Anterior cingulate cortex (tissue), 58 donors: ENCODE measurements at places on chromosomes 5 and 9.
A peak's percentile ranks its signal among the peaks of the same experiment; 100 is the strongest.

DNA sequence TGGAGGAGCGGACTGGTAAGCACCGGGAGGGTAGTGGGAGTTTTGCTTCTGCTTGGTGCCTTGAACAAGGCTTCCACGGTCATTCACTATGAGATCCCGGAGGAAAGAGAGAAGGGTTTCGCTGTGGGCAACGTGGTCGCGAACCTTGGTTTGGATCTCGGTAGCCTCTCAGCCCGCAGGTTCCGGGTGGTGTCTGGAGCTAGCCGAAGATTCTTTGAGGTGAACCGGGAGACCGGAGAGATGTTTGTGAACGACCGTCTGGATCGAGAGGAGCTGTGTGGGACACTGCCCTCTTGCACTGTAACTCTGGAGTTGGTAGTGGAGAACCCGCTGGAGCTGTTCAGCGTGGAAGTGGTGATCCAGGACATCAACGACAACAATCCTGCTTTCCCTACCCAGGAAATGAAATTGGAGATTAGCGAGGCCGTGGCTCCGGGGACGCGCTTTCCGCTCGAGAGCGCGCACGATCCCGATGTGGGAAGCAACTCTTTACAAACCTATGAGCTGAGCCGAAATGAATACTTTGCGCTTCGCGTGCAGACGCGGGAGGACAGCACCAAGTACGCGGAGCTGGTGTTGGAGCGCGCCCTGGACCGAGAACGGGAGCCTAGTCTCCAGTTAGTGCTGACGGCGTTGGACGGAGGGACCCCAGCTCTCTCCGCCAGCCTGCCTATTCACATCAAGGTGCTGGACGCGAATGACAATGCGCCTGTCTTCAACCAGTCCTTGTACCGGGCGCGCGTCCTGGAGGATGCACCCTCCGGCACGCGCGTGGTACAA is 556 bp downstream of the PCDHGC3 start:
- peak; percentile 59 for DNase-seq

- DNase-seq = no peak
These were observed 145.1 kb upstream of the TRPC7 start for GRCh38 chr5:136510481-136510880.

DNA sequence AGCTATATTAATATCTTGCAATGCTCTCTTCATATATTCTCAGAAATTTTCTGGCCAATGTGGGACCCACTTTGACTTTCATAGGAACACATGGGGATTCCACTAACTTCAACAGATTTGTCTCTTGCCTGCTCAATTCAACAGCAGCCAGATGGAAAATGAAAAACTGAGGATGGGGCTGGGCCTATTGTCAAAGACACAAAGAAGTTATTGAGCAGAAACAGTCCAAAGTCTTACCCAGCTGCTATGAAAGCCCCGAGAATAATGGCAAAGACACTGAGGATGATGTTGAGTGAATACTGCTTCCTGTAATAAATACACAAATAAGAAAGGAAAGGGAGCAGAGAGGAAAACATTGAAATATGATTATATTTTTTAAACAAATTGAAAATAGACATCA is 32.6 kb downstream of the SLC35D2 start:
- peak; percentile 71 for DNase-seq

GRCh38 chr9:93598647-93599241 is 22.4 kb downstream of the PHF2 start:
- DNase-seq = no peak

DNA sequence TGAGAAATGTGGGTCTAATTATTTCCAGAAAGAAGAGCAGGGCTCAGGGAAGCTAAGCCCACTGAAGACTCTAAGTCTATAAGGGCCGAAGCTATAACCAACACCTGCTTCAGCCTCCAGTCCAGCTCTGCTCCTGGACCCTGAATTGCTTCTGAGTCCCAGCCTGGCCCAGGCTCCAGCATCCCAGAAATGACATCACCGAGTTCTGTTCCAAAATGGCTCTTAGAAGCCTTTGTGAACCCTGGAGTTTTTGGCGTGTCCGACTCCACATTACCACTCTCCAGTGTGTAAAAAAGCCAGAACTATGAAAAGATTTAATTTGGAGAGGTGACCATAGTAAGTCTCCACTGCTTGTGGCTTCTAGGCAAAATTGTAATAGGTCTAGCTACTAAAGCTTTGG is 289.9 kb downstream of the SLIT3 start:
- DNase-seq = no peak

DNA sequence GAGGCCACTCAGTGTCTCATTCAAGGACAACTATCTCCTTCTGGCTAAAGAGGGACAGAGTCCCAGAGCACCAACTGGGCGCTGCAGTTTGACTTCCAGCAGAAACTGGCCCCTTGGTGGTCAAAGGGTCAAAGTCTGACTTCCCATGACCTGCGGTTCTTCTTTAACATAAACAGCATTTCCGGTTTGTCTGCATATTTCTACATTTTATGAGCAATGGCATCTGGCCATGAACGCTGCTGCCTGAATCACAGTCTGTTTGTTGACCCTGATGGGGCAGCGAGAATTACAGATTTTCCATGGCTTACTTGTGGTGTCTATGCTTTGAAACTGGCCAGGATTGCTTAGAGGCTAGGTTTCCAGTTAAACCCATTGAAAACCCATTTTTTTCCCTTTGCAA is 1.3 kb downstream of the TNFSF15 start:
- no peak for DNase-seq

DNA sequence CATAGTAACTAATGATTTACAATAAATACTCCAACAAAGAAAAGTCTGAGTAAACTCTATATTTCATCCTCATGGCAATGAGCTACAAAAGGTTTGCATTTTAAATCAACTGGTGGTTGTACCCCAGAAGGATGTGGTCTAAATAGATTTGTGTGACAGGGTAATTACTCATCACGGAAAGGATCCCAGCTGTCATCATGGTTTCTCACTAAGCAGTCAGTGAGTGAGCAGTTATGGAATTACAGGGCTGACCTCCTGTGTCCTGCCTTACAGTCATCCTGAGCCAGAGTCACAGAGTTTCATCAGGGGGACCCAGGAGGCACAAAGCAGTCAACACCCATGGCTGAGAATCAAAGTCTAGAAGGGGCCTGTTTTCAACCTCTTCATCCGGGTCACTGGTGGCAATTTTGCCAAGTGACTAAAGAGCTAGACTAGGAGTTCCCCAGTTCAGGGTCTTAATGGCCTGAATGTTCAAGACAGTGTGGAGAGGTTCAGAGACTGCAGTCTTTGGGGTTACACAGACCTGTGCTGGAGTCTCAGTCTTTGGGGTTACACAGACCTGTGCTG is 210.7 kb upstream of the SLC24A2 start:
- DNase-seq = no peak

GRCh38 chr9:107886826-107887225 is 397.3 kb upstream of the KLF4 start:
- no peak for DNase-seq

DNA sequence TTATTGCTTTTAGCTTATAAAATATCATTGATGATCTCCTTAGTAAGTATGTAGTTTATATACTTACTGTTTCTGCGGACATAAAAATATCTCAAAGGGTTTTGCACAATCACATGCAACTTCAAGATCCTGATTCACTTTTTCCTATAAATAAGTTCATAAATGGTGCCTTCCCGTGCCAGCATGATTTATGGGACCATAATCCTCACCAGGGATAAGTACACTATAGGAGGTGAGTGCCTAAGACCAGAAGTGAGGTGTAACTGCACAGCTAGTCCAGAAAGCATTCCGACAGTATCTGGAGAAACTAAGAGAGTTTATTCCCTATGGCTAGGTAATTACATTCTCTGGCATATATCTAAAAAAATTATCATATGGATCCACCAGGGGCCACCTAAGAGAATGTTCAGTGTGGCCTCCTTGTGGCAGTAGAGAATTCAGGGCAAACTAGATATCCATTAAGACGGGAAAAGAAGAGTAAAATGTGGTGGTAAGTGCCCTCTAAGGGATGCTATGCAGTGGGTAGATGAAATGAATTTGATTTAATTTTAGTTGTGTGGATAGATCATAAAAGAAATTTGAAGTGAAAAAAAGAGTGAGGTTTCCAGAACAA is 402.5 kb upstream of the SLC24A2 start:
- no peak for DNase-seq

- DNase-seq = no peak
These were observed 4.8 kb upstream of the DPM2 start for GRCh38 chr9:127942216-127943010.

GRCh38 chr9:70006306-70006705 is 37.3 kb upstream of the MAMDC2 start:
- DNase-seq = no peak

DNA sequence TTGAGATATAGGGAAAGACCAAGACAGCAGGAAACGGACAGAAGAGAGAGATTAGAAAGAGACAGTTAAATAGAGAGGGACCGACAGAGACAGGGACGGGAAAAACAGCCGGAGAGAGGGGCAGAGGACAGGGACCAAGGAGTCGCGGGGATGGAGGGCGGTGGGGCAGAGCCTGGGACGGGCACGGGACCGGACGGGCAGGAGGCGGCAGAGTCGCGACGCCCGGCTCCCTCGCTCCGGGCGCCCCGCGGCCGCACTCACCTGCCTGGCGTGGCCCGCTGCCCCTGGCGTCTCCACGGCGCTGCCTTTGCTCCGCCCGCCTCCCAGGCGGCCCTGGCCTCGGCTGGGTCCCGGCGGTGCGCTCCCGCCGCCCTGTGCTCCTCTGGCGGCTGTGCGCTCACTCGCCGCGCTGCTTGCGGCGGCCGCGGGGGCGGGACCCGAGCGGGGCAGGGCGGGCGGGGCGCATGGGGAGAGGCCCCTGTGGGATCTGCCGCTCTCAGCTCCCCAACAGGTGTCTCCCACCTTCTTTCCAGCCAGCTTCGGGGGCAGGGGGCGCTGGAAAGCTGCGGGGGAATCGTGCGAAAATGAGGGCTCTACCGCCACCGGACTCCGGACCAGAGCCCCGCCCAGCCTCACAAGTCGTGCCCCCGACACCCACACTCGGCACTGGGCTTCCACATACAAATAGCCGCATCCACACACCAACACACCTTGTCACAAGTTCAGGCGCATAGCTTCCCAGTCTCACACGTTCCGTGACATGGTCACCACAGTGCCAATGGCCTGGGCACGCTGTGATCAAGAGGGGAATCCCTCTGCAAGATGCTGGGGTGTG is at the start of gene ARID3C:
Gene ARID3C, minus strand, starts transcription at position 411 of the 835 bp plus-strand sequence. CDS start 1,052 bp downstream, outside the sequence.
- no peak for DNase-seq

GRCh38 chr9:9222730-9223129 is 1390.1 kb downstream of the PTPRD start:
- DNase-seq = no peak

DNA sequence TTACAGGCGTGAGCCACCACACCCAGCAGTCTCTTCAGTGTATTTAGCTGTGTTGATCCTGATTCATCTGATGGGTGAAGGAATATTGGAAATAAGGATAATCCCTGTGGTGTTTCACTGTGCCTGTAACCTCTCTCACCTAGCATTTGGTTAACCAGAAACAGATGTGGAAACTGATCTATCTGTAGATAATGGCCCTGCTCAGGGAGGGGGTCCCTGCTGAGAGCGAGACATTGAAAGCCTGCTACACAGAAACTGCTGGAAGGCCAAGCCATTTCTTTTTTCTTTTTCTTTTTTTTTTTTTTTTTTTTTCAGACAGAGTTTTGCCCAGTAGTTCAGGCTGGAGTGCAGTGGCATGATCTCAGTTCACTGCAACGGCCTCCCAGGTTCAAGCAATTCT is 28.4 kb downstream of the QRFP start:
- no peak for DNase-seq

DNA sequence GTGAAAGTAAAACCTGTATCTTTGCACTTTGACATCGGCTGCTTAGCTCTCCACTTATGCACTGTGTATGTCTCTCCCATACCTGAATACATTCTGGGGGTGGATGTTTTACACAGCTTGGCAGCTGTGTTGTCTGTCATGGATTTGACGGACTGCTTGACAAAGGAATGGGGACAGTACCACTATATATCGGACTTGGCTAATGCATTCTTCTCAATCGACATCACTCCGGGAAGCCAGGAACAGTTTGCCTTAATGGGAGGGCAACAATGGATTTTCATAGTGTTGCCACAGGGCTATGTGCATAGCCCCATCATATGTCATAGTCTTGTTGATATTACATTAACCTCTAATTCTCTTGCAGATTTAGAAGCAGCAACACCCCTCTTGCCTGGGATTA is 1008.3 kb downstream of the DNAH5 start:
- no peak for DNase-seq

GRCh38 chr5:43294226-43294625 is 19.0 kb downstream of the HMGCS1 start:
- DNase-seq = no peak

- peak; percentile 41 for DNase-seq
These were observed 2.0 kb upstream of the PFN3 start for GRCh38 chr5:177402271-177403043.

DNA sequence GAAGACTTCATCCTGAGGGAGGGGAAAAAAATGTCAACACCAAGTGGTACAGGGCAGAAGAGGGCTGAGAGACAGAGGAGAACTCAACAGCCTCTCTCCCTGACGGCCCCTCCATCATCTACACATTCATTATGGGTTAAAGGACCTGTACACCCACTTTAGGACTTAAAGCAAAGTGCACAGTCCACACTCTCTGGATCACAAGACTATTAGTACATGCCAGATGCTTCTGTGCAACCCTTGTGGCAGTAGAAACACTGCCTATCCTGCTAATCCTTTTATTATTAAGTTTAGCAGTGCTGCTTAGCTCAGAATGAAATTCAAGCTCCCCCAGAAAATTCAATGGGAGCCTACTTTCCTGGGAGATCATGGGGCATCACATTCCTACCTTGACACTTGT is 1.9 kb downstream of the FRMD3 start:
- DNase-seq = no peak

DNA sequence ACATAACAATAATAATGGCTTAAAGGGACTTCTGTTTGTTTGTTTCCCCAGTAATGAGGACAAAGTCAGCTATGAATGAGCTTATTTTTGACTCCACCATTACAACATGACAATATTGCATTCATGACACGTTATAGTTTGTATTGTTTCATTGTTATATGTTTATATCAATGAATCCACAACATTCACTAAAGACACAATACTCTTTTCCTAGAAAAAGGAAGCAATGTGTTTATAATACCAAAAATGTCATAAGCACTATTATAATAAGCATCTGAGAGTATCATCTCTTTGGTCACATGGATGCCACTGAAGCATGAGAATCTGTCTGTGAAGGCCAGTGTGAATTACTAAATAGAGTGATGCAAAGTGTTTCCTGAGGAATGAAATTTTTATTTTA is 1026.9 kb upstream of the C9orf72 start:
- DNase-seq = no peak

- DNase-seq = no peak
These were observed 21.9 kb downstream of the RFK start for GRCh38 chr9:76372336-76372735.
